ENCODE measurements at places on chromosomes 6 and 20. TPM values are rescaled to one million over a fixed set of nuclear protein-coding genes. Genes with fewer than 3 reads are reported as not detected.

The PRL gene
- total RNA-seq: not detected

The FGD2 gene
- not detected for total RNA-seq

The BIRC7 gene
- 65.1 TPM for total RNA-seq

The MPIG6B gene
- total RNA-seq: not detected

The DLK2 gene
- total RNA-seq: not detected

The ZSCAN23 gene
- total RNA-seq: 5.4 TPM

The DSP gene
- total RNA-seq: 1.1 TPM

The RBBP9 gene
- 13.8 TPM for total RNA-seq

The HCRTR2 gene
- not detected for total RNA-seq

The SLC26A8 gene
- total RNA-seq: not detected

The TREML1 gene
- total RNA-seq: not detected

The REV3L gene
- 67.1 TPM for total RNA-seq

The RFX6 gene
- total RNA-seq: not detected

The BAG2 gene
- total RNA-seq: 3.7 TPM

The IMPG1 gene
- not detected for total RNA-seq

The FBXO9 gene
- 46.6 TPM for total RNA-seq

The SUMO4 gene
- 3.7 TPM for total RNA-seq

The MEI4 gene
- total RNA-seq: not detected

The NTSR1 gene
- total RNA-seq: under 0.01 TPM

The DEFB115 gene
- not detected for total RNA-seq

The CST7 gene
- total RNA-seq: not detected

The KCNK15 gene
- 0.34 TPM for total RNA-seq

The WFDC2 gene
- total RNA-seq: 0.62 TPM

The MTG2 gene
- total RNA-seq: 16.5 TPM

The BPIFB1 gene
- not detected for total RNA-seq

The CYP39A1 gene
- total RNA-seq: 5.7 TPM

The PROCR gene
- total RNA-seq: 34.4 TPM

The CST11 gene
- total RNA-seq: not detected

The HMGCLL1 gene
- total RNA-seq: not detected

The KCNS1 gene
- 1.4 TPM for total RNA-seq

The PLEKHG1 gene
- total RNA-seq: 8.7 TPM

The NHSL1 gene
- 156 TPM for total RNA-seq

The SNX21 gene
- total RNA-seq: 34.2 TPM

The LAMA4 gene
- total RNA-seq: 63.6 TPM

The SMOC2 gene
- total RNA-seq: not detected

The PTCHD4 gene
- total RNA-seq: 5.8 TPM

The CPNE5 gene
- 0.36 TPM for total RNA-seq

The MUC22 gene
- not detected for total RNA-seq

The HLA-DPA1 gene
- 42.0 TPM for total RNA-seq

The SERINC1 gene
- 192 TPM for total RNA-seq

The TPX2 gene
- 33.1 TPM for total RNA-seq

The SLC4A11 gene
- total RNA-seq: 2.7 TPM

The ANKRD6 gene
- total RNA-seq: 7.0 TPM

The C6orf58 gene
- total RNA-seq: 0.46 TPM

The RHAG gene
- total RNA-seq: not detected

The TAP1 gene
- total RNA-seq: 391 TPM

The SLC35D3 gene
- total RNA-seq: under 0.01 TPM

The CCR6 gene
- total RNA-seq: not detected

The GPSM3 gene
- 13.3 TPM for total RNA-seq

The APMAP gene
- total RNA-seq: 58.6 TPM

The OPRL1 gene
- 0.67 TPM for total RNA-seq

The FAM209B gene
- total RNA-seq: not detected

The FAM209A gene
- not detected for total RNA-seq

The MRS2 gene
- total RNA-seq: 41.0 TPM

The TRIM40 gene
- total RNA-seq: not detected

The TTLL9 gene
- not detected for total RNA-seq

All from melanocyte of skin (primary cell).